ENCODE measurements at places on chromosomes 4 and X.

DNA sequence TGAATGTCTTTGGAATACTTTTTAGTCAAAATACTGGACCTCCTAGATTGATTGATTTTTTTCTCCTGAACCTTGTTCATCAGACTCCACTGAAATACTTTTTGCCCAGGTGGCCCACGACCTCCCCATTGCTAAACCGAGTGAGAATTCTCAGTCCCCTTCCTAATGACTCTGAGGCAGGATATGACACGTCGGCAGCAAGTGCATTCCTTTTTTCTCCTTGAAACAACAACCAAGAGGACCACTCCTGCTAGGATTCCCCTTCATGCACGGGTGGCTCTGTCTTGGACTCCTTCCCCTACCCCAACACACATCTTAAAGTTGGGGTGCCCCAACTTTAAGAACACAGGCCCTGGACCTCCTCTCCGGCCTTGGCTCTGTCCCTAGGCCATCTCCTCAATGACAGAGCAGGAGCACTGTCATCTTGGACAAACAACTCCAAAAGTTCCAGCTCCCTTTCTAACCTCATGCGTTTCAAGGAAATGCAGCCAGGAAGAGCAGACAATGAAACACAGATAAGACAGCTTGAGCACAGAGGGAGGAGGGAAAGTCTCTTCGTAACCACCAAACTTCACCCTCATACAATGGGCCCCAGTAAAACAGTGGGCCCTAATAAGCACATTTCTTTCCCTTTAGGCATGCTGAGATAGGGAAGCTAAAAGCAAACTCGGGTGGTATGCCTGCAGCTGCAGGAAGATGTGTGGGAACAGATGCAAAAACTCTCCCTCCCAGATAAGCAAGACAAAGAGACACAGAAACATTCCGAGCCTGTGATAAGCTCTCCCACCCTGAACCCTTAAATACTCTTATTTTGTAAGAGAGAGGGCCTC, 33.9 kb downstream of the ZBTB49 start:
- no peak for DNase-seq

DNA sequence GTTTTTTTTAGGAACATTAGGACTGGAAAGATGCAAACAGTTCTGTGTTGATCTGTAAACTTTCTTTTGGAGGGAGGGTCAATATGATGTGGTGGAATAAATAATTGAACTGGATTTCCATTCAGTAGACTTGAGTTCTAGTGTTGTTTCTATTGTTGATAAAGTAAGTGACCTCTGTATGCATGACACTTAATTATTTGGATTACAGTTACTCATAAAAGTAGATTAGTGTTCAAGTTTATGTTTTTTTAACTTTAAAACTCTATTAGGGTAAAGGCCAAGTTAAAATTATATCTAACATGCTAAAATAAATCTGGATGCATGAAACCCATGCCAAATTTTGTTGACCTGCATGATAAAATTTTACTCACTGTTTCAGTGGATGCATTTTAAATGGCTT, 85.4 kb upstream of the NR3C2 start:
- DNase-seq, result no peak

DNA sequence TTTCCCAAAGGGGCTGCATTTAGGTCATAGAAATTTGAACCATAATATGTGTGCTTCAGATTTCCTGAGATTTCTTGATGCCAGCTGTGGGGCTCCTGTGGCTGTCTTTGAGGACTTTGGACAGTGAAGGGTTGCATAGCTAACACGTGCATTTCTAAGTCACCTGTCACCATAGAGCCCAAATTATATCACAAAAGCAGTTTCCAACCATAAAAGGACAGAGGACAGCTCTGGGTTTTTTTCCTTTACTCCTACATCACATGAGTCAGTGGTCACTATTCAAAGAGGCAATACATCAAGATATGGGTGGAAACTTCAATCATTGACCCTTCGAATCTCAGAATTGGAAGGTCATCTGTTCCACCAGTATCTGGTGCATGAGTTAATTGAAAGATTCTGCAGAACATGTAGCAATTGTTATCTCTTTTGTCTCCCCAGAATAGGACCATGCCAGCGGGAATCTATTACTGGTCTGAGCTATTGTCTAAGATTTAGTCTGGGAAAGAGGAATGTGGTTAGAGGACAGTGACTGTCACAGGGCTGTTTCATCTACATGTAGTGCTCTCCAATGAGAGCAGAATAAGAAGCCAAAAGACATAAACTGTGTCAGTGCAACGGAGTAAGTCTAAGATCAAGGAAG, 133.5 kb downstream of the AASDH start:
- DNase-seq, result no peak

- no peak for DNase-seq
Measured at GRCh38 chrX:31590581-31591114, 518.8 kb upstream of the FTHL17 start.

GRCh38 chr4:23368081-23368697, 521.7 kb downstream of the PPARGC1A start:
- no peak for DNase-seq

GRCh38 chr4:83725336-83726085, 189.6 kb downstream of the GPAT3 start:
- DNase-seq, result no peak

GRCh38 chrX:45186643-45187026, 14.0 kb downstream of the DIPK2B start:
- no peak for DNase-seq

DNA sequence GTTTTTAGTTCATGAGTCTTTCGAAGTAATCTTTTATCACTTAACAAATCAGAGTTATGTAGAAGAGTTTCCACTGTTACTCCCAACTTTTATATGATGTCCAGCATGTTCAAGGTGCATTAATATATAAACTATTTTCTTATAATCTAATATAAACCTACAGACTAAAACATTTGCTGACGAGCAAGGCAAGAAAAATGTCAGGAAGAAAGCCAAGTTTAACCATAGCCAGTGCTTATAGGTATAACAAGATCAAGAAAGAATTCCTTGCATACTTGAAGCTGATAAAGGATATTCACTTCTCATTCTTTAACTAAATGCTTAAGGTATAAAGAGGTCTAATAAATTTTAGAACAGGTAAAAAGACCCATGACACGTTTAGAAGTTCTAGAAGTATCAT, 167.7 kb downstream of the NPNT start:
- no peak for DNase-seq

DNA sequence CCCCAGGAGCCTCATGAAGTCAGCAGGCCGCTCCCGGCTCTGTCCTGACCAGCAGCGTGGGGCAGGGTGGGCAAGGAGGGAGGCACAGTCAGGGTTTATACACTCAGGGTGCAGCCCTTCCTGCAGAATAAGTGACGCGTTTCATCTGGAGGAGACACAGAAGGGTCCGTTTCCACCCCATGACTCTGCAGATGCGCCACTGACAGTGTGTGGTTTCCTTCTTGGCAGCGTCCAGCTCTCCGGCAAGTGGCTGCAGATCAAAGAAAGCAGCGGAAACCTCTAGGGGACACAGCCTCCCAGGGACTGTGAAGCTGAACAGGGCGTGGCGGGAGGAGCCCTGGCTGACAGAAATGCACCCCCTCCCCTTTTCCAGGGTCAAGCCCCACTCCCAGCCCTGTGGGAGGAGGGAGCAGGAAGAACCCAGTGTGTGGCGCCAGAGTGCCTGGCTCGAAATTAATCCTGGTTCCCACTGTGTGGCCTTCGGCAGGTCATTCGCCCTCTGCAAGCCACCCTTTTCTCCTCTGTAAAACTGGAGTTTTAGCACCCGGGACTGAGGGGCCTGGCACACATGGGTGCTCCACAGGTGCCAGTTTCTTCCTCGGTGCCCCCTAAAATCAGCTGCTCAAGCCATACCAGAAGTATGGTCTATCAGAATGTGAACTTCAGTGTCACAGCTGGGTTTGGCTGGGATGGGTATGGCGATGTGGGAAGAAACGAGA, 17.3 kb upstream of the TBC1D14 start:
- DNase-seq, result no peak

DNA sequence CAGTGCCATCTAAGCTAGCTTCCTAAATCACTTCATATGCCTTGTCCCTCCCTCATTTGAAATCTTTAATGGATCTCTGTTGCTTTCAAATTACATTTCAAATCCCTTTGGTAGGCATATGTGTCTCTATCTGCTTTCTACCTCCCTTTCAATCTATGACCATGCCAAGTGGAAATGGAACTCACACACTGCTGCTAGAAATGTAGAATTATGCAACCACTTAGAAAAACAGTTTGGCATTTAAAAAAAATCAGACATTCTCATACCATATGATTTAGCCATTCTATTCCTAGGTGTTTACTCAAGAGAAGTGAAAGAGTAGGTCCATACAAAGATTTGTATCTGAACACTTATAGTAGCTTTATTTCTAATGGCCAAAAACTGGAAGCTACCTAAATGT, 413.5 kb upstream of the INTU start:
- no peak for DNase-seq

DNA sequence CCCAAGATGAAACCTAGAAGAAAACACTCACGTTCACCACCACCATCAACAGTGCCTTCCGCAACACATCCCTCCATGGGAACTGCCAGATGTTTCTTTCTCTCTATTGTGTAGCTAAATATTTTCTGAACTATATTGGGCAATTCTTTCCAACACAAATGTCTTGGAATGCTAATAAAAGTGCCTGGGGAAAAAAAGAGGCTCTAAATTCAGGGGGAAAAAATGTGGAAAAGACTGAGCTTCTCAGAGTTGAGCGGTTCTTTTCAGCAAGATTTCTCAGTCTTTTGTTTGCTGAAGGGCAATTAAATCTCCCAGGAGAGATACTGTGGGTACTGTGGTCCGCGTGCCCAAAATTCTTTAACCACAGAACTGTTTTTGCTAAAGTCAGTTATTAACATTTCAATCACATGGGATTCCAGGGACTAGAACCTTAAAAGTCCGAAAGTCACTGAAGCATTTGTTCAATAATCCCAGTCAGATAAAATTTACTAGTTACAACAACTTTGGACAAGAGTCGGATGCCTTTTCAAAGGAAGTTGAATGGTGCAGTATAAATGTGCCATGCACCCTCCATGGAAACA, 51.9 kb upstream of the DHRSX start:
- peak; percentile 42 for DNase-seq

DNA sequence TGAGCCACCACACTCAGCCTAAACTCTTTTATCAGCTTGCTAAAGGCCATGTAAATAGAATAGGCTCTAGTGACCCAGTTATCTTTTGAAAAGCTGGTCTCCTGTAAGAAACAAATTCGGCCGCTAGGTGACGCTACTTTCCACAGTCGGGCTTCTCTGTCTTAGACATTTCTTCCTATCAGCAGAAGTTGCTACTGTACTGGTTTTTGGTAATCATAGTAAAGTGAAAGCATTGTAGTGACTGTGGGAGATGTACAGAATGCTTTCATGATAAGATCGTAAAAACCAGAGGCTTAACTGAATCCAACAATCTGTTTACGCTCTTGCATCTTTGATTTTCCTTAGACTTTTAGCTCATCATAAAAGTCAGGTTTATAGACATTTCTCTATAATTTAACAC, 82.6 kb downstream of the GK start:
- no peak for DNase-seq

DNA sequence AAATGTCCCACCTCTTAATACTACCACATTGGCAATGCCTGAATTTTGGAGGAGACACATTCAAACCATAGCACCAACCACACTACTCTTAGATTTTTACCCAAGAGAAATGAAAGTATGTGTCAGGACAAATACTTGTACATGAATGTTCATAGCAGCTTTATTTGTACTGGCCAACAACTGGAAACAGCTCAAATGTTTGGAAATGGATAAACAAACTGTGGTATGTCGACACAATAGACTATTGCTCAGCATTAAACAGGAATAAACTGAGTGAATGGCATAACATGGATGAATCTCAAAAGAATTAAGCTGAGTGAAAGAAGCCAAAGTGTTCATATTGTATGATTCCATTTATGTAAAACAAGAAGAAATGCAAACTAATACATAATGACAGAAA, 18.5 kb upstream of the EDA start:
- DNase-seq, result no peak

DNA sequence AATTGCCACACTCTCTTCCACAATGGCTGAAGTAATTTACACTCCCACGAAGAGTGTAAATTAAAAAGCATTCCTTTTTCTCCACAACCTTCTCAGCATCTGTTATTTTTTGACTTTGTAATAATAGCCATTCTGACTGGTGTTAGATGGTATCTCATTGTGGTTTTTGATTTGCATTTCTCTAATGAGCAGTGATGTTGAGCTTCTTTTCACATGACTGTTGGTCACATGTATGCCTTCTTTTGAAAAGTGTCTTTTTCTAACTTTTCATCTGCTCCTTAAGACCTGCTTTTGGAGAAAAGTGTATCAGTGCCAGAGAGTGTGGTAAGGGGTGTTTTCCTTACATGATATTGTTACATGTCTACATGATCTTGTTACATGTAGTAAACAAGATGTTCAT, 25.7 kb downstream of the GUCY1A1 start:
- DNase-seq, result no peak

GRCh38 chrX:11367609-11368430, 74.6 kb downstream of the AMELX start:
- DNase-seq, result no peak

DNA sequence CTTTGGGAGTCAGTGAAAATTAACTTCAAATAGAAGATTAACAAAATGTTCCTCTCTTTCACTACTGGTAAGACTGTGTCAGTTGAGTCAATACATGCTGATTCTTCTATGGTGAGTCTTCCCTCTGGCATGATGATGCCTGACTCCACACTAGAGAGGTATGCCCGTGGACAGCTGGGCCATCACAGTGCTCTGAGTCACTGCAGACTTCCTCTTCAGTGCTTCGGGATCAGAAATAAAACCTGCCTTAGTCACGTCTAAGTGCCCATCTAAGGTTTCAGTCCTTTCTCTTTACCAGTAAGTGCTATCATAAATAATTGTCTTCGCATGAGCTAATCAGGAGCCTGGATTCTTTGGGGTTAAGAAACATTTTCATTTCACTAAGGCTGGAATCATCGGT, 1.6 kb upstream of the ASB5 start:
- DNase-seq, result peak; percentile 63

DNA sequence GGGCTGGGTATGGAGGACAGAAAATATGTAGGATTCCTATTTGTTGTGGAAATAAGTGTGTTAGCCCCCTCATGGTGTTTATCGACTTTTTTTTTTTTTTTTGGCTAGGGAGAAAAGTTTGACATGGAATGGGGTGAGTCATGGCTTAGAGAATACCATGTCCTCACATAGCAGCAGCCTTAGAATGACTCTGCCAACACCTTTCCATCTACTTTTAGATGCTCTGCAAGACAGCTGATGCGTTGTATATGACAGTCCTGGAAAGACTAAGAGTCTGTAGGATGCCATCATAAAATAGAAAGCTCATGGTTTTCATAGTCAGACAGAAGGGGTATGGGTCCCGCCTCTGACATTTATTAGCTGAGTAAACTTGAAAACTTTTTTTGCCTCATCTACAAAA, 37.7 kb downstream of the MTTP start:
- DNase-seq, result no peak

- no peak for DNase-seq
Measured at GRCh38 chr4:29559286-29559685, 1160.9 kb upstream of the PCDH7 start.
